EL (cell line): ENCODE measurements at places on chromosomes 4 and X.

- DNase-seq: no peak
Measured at GRCh38 chr4:121062521-121062920, 9.8 kb downstream of the NDNF start.

- DNase-seq: no peak
Measured at GRCh38 chrX:42149765-42150164, 226.4 kb upstream of the CASK start.

- peak; percentile 79 for DNase-seq
Measured at GRCh38 chrX:103918050-103918449, 44.4 kb upstream of the TMSB15B start.

DNA sequence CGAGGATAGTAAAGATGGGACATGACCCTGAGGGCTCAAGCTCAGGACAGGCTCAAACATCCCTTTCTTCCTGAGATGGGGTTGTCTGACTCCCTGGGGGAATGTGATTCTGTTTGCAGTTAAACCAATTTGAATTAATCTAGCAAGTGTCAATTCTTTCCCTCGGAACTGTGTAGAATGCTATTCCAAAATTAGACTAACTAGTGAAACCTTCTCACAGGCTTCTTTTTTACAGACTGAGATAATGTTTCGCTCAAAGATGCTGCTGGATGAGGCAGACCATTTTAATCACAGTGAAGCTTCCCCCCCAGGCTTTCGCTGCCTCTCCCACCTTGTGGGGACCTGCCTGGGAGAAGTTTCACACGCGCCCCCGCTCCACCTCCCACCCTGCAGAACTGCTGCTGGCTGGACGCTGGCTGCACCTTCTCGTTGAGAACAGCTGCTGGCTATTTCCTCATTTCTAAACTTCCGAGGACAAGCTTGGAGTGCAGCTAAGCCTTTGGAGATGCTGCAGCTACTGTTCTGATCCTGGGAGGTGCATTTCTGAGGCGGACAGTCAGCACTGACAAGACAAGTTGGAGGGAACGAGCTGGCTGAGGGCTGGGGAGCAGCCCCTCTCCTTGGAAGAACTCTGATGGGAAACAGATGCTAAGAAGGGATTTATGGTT is 297.8 kb downstream of the RAPGEF2 start:
- peak; percentile 53 for DNase-seq

GRCh38 chrX:19865567-19866363 is 21.6 kb downstream of the SH3KBP1 start:
- DNase-seq: no peak

- DNase-seq: peak; percentile 38
Measured at GRCh38 chr4:94525993-94526728, 74.4 kb downstream of the PDLIM5 start.

DNA sequence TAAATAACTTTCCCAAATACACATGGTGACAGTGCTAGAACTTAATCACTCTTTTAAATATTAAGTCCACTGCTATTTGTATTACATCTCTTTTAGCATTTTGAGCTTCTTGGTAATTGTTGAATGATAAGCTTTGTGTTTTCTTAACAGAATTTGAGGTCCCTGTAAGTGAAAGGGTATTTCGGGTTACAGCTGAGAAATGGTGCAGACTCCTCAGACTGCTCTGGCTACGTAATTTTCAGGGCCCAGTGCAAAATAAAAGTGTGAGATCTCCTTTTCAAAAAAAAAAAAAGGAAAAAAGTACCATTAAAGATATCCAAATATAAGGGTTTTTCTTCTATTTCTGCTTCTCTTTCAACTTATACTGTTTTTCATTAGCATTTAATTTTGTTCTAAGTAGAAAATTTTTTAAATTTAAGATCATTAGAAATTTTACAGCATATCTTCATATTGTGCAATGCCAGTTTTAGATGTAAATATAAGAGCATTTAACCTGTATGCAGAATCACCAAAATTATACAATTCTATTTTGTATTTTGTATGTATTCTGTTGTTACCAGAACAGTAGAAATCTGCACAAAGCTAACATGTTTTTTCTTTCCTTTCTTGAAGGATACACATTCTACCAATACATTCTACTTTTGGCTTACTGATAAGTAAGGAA is 33.6 kb upstream of the FGF5 start:
- no peak for DNase-seq

DNA sequence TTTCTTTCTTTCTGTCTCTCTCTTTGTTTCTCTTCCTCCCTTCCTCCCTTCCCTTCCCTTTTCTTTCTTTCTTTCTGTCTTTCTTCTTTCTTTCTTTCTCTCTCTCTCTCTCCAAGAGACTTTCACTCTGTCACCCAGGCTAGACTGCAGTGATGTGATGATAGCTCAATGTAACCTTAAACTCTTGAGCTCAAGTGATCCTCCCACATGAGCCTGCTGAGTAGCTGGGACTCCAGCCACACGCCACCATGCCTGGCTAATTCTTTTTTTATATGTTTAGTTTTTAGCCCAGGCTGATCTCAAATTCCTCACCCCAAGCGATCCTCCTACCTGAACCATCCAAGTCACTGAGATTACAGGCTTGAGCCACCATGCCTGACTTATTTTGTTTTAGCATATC is 64.3 kb upstream of the EMCN start:
- no peak for DNase-seq

DNA sequence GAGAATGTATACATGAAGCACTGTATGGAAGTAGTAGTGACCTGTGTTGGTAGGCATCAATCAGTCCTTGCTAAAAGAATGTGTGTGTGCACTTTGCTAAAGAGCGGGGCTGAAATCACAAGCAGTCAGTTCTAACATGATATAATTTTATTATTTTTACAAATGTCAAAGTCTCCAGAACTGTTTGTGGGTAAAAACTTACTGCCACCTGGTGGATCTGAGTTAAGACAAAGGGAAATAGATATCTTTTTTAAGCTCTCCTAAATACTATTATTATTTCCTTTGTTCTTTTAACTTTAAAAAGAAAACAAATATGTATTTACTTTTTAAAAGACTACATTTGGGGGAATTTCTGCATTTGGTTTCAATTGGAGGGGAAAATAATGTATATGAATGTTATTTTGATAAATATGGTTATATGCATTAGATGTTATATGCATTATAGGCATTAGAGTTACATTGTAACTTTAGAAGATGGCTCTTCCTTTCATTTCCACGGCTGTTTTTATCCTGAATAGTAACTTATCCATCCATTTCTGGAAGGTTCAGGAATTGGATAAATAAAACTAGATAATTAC is 7.8 kb upstream of the CLOCK start:
- peak; percentile 52 for DNase-seq

GRCh38 chr4:86432559-86433134 is 72.8 kb upstream of the MAPK10 start:
- no peak for DNase-seq

DNA sequence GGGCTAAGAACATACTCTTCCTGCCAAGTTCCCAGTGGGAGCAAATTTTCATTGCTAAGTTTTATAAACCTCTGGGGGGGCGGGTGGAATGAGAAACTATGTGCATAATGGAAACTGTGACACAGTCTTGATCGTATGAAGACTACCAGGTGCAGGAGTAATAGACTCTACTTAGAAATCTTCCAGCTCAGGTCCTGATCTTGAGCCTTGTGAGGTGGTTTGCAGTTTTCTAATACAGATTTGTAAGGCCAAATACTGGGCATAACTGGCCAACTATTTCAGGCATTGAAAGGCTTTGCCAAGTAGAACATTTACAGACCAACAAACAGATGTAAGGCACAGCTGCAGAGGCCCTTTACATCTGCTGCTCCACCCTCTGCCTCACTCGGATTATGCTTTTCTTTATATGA is 89.7 kb upstream of the CBR4 start:
- DNase-seq: no peak

GRCh38 chr4:102717448-102718092 is 43.2 kb downstream of the MANBA start:
- DNase-seq: peak; percentile 18

GRCh38 chrX:99095965-99096635 is 1314.0 kb downstream of the PCDH19 start:
- DNase-seq: no peak

- no peak for DNase-seq
Measured at GRCh38 chr4:150072471-150072870, 5.8 kb upstream of the DCLK2 start.

DNA sequence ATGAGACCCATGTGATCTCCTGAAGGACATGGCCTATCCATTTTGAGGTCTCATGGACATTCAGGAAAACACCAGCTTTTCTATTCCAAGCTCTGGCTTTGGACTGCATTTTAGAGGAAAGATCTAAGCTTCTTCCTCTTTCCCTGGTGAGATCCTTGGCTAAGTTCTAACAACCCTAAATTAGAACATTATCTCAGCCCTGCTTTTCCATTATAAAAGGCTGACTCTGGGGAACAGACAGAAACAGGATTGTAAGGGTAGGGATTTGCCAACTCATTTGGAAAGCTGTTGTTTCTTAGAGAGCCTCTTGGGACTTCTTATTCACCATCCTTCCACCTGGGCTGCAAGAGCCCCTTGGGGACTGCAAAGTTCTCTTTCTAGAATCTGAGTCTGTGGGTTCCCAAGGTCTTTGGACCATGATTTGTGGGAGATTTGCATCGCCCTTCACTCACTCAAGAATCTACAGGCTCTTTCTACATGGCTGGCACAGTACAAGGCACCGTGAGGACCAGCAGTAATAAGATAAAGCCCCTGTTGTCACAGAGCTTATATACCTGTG is 146.9 kb downstream of the FNIP2 start:
- no peak for DNase-seq

- DNase-seq: peak; percentile 42
Measured at GRCh38 chr4:187618701-187619281, 376.8 kb upstream of the ZFP42 start.

GRCh38 chrX:105882581-105883275 is 60.4 kb downstream of the NRK start:
- no peak for DNase-seq

GRCh38 chr4:80201252-80202151 is 4.2 kb downstream of the PRDM8 start:
- peak; percentile 61 for DNase-seq

GRCh38 chr4:11014199-11014598 is 329.6 kb upstream of the CLNK start:
- DNase-seq: no peak

- DNase-seq: no peak
Measured at GRCh38 chr4:53185869-53186585, 179.8 kb downstream of the SCFD2 start.

DNA sequence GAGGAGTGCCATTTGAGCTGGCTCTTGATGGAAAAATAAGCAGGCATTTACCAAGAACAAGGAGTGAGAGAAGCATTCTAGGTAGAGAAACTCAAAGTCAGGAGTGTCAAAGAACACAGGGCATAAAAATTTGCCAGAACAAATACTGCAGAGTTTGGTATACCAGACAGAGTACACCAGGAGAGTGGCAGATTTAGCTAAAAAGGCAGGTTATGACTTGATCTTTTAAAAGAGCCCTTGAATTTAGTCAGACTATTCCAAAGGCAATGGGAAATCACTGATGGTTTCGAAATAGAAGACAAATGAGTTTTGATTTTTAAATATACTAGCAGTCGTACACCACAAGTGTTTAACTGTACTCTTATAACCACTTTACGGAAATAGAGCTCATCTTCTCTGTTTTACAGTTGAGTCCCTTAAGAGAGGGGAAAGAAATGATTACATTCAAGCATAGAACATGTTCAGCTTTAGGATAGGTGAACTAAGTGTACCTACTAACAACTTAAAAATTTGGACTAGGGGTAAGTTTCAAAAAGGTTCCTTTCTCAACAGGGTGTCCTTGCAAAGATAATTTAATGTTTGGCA is 10.2 kb downstream of the UBE2D3 start:
- DNase-seq: no peak

DNA sequence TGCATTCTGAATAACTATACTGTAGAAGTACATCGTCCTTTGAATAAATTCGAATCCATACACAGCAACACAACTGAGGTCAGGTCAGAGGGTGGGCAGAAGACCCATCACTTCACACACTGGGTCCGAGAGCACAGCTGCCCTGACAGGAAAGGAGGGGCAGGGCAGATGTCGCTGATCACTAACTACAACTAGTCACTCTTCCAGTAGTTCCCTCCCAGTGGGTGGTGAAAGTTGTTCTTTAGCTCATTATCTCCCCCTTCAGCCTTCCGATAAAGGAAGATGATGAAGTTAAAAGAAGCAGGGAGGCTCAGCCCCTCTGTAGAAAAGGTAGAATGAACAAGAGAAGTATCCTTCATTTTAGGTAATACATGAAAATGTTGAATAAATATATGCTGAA is 278.9 kb downstream of the INPP4B start:
- DNase-seq: no peak

- DNase-seq: no peak
Measured at GRCh38 chrX:85107407-85107806, 103.7 kb downstream of the APOOL start.

- peak; percentile 57 for DNase-seq
Measured at GRCh38 chr4:39933671-39934590, 43.8 kb downstream of the PDS5A start.
